ENCODE measurements at places on chromosomes 2 and 18.

- DNase-seq: peak; percentile 16
These were observed 789.7 kb upstream of the SLC39A10 start for GRCh38 chr2:194867328-194867727.

DNA sequence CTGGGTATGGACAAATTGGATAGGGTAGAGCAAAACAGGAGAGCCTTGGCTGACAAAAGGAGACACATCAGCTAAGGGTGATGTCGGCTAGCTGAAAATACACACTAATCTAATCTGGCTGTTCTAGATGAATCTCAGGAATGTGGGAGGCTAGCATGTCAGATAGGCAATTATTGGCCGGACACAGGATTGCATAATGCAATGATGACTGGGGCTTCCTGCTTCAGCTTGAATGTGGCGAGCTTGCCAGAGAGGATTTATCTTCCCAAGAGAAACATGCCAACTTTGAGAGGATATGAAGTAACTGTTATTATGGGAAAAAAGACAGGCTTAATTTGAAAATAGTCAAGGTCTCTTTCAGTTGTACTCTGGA lies 102.4 kb downstream of the TRIB2 start:
- peak; percentile 85 for DNase-seq

- DNase-seq: no peak
These were observed 27.5 kb downstream of the BUB1 start for GRCh38 chr2:110650346-110650745.

DNA sequence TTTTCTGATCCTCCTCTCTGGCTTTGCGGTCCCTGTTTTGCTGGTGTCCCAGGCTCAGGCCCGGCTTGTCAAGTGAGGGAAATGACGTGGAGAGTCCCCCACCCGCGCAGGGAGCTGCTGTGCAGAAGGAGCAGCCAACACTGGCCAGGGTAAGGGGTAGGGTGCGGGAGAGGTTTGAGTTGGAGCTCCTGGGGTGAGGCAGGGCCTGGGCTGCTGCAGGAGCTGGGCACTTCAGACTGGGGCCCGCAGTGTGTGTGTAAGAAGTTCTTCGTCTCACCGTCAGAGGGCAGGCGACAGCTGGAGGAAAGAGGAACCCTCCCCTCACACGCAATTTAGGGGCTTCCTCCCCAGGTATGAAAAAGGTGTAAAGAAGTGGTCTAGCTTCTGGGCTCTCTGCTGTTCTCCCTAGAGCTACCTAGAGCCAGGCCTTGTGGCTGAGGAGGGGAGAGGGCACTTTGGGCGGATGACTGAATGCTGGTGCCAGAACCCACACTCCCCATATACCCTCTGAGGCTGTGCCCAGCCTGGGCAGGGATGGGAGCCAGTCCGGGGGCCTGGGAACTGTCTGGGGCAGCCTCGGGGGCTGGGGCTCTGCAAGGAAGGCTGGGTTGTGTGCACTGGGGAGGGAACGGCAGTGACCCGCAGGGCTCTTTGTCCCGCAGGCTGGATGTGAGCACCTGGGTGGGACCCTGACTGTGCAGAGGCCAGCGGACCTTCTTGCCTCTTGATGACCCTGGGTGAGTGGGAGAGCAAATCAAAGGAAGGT lies 11.8 kb downstream of the CELF4 start:
- DNase-seq: no peak

DNA sequence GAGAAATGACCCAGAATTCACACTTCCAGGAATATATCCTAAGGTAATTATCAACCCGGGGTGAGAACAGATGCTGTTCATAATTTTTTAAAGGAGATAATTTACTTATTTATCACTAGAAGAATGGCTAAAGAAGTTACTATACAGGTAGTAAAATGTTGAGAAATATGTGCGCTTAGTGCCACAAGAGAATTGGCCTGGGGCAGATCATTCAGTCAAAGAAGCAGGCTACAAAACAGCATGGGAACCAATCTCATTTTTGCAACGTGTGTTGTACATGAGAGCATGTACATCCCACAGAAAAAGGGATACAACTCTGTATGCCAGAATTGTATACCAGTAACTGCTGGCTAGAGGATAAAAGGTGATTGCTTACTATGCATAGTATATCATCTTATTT lies 75.2 kb downstream of the VIT start:
- DNase-seq: no peak

DNA sequence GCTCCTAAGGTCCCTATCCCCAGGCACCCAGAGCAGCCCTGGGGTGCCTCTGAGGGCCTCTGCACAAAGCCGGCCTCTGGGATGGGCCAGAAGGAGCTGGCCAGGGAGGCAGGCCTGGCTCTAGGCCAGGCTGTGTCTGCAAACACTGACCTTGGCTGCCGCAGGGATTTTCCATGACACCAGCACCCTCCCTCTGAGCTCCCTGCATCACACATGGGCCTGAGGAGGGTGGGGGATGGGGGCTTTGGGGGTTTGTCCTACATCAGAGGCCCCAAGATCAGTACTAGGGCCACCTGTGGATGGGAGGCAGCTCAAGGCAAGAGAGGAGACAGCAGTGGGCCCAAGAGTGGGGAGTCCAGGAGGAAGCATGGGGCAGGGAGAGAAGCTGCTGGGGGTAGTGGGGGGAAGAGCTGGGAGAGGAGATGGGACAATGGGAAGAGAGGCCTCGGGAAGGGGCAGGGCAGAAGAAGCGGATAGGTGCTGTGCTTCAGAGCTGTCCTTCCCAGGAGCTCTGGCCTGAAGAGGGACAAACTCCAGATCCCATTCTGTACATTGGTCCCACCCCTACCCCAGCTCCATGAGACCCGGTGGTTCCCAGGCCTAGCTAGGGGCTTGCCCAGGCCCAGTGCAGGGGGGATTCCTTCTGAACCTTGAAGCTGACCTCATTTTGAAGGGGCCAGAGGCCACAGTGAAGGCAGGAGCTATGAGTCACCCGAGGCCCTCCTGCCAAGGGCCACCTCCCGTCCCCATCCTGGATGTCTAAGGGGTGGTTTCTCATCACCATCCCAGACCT lies 28.0 kb downstream of the KCNK3 start:
- peak; percentile 76 for DNase-seq

GRCh38 chr2:7620255-7620654 lies 703.0 kb downstream of the RNF144A start:
- no peak for DNase-seq

DNA sequence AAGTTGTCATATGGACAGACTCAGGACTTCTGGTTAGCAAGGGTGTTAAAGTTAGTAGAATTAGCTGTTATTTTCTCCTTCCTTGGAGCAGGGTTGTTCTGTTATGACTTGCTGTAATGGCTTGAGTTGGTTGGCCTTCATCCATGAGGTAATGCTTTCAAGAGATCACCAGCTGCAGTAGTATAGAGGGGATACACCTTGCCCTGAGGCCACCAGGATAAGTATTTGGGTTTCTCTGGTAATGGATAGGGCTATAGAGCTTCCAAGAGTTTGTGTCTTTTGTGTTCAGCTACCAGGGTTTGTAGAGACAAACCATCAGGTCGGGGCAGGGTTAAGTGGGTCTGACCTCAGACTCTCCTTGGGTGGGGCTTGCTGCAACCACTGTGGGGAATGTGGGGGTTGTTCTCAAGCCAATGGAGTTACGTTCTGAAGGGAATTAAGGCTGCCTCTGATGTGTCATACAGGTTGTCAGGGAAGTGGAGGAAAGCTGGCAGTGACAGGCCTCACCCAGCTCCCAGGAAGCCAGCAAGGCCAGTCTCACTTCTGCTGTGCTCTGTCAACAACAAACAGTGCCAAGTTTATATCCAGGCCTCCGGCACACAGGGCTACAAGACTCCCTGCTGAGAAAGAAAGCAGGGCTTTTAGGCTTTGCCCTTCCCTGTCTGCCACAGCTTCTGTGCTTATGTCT lies 356.6 kb downstream of the SPAG16 start:
- DNase-seq: no peak

DNA sequence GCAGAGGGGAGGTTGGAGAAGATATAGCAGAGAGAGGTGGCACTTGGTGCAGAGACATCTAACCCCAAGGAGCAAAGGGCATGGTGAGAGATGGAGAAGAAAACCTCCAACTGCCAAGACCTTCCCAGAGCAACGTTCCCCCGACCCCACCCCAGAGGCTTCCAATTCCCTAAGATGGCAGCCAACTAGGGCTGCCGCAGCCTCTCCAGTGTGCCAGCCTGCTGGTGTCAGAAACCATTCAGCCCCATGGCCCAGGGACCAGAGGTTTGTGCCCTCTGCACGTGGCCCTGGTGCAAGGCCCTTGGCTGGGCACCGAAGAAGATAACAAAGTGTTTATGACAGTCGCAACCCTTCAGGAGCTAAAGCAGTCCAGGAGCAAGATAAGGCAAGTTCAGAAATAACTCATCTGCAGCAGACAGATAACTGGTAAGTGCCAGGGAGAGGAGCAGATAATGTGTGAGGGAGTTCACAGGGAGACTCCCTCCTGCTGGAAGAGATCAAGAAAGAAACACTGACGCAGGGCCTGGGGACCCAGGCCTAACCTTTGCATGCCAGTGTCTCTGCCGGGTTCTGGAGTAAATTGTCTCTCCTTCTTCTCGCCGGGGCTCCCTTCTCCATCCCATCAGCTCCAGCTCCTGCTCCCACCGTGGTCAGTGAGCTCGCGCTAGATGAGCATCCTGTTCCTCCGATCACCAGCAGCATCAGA lies 66.1 kb upstream of the ID2 start:
- DNase-seq: no peak

GRCh38 chr2:16482460-16482859 lies 183.2 kb downstream of the CYRIA start:
- DNase-seq: no peak

- no peak for DNase-seq
These were observed 37.9 kb downstream of the CREB1 start for GRCh38 chr2:207567671-207568070.

DNA sequence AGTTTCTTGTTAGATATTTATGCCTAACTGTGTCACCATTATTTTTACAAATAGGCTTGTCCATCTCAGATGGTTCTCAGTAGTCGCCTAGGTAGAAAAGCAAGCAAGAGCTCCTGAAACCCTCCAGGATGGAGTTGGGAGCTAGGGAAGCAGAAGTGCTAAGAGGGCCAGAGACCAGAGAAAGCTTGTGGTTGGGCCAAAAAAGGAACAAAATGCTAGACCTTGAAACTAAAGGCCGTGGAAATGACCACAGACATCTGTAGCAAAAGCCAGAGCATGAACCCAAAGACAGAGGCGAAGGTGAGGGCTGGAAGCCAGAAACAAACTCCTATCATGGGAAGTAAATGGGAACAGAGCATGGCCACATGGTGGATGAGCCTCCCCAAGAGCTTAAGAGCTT lies 29.9 kb upstream of the RMDN2 start:
- DNase-seq: no peak

DNA sequence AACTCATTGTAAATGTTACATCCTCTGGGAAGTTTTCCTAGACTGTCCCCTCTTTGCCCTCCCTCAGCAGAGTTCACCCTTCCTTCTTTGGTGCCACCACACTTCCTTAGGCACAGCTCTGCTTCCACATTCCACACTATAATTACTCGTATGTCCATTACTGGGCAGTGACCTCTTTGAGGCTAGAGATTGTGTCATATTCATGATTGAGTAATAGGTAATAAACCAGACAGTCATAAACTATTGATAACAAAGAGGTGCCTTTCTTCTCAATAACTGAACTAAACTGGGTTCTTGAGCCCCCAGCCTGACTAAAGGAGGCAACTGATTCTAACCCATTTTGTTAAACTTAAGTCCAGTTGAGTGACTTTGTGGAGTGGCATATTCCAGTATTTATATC lies 28.3 kb downstream of the MYO3B start:
- DNase-seq: no peak

DNA sequence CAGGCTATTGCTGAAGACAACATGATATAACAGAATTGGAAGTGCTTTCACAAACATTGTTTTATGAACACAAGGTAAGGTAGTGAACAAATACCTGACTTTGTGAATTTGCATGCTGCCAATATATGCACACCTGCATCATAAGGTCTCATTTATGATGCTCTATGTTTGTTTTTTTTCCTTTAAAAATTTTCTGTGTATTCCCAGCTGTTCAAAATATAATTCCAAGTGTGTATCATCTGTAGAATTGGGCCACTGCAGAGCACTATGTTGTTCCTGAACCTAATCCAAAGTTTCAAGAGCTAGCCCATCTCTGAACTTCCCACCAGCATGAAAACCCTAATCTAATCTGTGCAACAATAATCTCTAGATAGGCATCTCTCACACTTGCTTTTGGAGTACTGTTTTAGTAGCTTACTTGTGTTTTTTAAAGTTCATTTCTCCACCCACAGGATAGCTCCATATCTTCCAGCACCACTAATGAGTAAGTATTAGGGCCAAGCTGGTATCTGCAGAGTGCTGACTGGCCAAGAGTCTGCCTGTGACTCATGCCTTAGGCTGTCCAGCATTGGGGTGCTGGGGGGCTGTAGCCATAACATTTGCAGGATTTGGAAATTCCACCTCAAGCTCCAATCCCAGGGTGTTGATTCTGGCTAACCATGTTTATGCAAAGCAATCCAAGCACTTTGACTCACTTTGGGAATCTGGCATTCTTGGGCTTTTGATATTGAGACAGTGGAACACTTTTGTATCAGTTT lies 208.2 kb upstream of the REV1 start:
- peak; percentile 83 for DNase-seq

GRCh38 chr2:26522751-26523171 lies 44.8 kb upstream of the OTOF start:
- DNase-seq: no peak

Data from GM03348 (cell line).